Stimulated activated naive CD4-positive, alpha-beta T cell (primary cell): ENCODE measurements at places on chromosomes 2 and 18.
A peak's percentile ranks its signal among the peaks of the same experiment; 100 is the strongest.

DNA sequence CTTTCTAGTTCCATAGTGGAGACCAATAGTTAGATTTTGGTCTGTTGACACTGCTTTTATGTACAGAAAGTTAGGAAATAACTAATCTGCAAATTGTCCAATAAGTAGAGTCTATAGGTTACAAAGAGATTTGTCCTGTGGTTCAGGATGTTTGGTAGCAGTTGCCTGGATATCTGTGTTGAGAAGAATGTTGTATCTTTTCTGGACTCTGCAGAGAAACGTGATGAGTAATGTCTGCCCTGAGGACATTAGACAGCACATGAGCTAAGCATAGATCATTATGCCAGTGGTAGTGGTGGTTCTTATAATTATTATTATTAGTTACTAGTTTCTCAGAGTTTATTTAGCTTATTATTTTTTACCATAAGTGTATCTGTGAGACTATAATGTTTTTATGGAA is 65.8 kb downstream of the ANKRD62 start:
- DNase-seq: no peak

GRCh38 chr2:109500910-109501309 is 112.9 kb downstream of the SEPTIN10 start:
- DNase-seq: no peak

DNA sequence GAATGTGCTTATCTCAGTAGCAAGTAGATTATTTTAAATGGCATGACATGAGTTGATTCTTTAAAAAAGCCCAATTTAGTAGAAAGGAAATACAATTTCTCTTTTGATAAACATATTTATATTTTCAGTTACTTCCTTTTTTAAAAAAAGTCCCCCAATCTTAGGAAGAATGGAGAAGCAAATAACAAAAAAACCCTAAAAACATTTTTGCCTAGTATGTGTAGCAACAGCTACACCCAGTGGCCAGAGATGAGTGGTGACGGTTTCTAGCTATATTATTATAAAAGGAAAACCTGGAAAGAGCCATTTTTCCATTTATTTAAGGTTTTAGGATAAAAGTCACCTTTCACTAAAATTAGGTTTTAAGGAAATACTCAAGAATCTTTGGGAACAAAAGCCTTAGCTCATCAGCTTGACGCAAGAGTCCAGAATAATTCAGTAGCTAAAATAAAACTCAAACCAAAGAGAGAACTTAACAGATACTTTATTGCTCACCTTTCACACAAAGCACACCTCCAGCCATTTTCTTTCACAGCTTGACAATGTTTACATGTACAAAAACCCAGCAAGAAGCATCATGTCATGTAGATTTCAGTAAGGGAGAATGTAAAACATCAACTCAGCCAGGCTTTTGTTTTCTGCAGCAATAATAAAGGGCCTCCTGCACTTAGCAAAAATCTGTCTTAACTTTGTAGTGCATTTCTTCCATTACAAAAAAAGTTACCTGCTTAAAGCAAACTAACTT is 15.7 kb downstream of the FAM98A start:
- no peak for DNase-seq

GRCh38 chr18:22626771-22627170 is 209.1 kb upstream of the CTAGE1 start:
- DNase-seq: no peak

GRCh38 chr2:72676341-72677025 is 149.3 kb downstream of the EXOC6B start:
- no peak for DNase-seq

GRCh38 chr2:60482222-60482621 is 71.2 kb downstream of the BCL11A start:
- no peak for DNase-seq

DNA sequence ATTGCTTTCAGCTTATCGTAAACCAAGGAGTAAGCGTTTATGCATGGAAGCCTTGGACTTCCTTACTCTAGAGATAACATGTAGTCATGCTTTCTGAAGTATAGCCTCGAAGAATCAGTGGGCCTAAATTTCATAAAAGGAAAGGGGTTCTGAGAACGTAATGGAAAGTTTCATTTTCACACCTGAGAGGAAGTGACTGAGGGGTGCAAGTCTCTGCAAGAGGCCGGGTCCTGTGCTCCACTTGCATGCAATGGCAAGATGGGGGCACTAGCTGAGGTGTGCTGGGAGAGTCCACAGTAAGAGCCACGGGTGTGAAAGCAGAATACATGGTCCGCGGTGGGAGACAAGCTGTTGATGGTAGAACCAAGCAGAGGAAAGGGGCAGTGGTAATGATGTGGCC is 36.5 kb upstream of the C1D start:
- no peak for DNase-seq

- DNase-seq: no peak
Observed at GRCh38 chr2:26671691-26672090, 20.8 kb upstream of the KCNK3 start.

- DNase-seq: no peak
Observed at GRCh38 chr2:237763812-237764211, 34.8 kb upstream of the RBM44 start.

- DNase-seq: no peak
Observed at GRCh38 chr18:41391616-41392595, 563.1 kb upstream of the PIK3C3 start.

- DNase-seq: no peak
Observed at GRCh38 chr2:238257786-238258700, 18.2 kb upstream of the HES6 start.

GRCh38 chr18:23701017-23701416 is 11.8 kb downstream of the LAMA3 start:
- no peak for DNase-seq

- peak; percentile 57 for DNase-seq
Observed at GRCh38 chr2:11248-11941, 34.9 kb downstream of the FAM110C start.

GRCh38 chr18:57697426-57697825 is 75.8 kb upstream of the NARS1 start:
- no peak for DNase-seq

DNA sequence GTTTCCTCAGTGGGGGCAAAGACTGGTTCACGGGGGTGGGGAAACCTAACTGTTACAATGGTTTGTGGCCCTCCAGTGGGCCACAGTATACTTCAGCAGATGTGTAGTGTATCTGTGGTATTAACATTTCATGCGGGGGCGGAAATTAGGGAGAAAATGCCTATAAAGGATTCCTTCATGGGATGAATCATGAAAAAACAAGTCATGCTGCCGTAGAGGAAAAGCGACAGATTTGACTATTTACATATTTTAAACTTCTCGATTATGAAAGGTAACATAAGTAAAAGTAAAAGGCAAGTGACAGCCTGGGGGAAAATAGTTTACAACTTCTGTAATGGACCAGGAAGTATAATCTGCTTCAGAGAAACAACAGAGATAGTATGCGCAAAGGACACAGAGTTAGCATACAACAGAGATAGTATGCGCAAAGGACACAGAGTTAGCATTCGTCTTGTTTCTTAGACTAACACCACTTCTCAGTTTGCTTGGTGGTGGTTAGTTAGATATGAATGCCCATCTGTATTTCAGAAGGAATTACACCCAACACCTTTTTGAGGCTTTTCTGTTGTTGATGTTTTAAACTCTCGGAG is 41.1 kb downstream of the MRPS9 start:
- no peak for DNase-seq

- no peak for DNase-seq
Observed at GRCh38 chr2:240214790-240215675, 74.6 kb upstream of the OTOS start.

GRCh38 chr18:77403969-77404535 is 154.4 kb downstream of the GALR1 start:
- DNase-seq: no peak

- no peak for DNase-seq
Observed at GRCh38 chr2:175786471-175787124, 215.5 kb downstream of the LNPK start.

DNA sequence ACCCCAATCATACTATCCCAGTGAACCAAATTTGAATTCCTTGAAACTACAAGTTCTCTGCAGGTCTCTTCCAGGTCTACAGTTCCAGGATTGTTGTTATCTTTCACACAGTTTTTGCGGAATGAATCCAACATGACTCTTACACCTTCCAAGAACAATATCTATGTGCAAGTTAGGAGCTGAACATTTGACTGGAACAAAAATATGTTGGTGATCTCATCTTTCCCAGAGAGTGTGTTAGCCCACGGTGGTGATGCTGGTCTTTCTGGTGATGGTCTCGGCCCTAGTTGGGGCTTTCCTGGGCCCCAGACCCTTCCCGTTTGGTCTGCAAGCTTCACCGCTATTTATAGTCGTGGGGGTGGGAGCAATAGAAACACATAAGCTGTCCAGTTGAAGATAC is 173.7 kb downstream of the TPGS2 start:
- no peak for DNase-seq

GRCh38 chr2:8872821-8873432 is 35.5 kb upstream of the KIDINS220 start:
- DNase-seq: no peak

- DNase-seq: no peak
Observed at GRCh38 chr2:30487603-30488002, 40.6 kb downstream of the LCLAT1 start.

DNA sequence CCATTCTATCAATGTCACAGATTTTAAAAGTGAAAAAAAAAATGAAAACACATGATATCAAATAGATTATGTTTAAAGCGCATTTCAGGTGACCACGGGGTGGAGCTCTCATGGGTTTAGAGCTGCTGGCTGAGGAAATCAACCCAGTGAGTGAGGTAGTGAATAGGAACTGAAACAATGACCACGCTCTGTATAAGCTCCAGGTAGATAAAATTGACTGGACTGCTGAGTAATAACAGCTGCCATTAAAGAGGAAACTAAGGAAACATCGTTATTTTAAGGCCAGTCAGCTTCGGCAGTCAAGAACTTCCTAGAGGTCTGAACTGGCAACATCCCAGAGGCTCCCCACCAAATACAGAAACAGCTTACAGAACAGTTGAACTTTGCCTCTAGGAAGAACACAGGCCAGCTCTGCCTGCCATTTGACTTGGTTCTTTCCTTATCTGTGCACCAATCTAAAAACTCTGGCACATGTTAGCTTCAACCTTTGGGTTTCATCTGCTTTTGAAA is 185.9 kb downstream of the PDE1A start:
- DNase-seq: no peak

DNA sequence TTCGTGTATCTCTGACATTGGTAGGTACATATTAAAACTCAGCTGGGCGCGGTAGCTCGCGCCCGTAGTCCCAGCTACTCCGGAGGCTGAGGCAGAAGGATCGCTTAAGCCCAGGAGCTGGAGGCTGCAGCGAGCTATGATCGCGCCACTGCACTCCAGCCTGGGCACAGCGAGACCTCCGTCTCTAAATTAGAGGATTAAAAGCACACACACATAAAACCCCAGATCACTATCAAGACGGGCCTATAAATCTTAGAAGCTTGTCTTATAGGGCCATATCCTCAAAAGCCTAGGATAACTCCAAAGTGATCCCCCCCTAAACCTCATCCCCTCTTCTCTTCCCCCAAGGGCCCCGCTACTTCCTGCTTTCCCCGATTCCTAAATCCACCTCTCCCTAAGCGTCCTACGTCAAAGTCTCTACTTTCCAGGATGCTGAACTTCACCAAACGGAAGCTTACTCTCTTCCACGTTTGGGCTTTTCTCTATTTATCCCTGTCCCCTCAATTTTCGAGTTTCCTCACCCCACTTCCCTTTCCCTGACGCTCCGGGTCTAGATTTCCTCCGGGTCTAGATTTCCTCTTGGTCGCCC is 707 bp downstream of the KRCC1 start:
- DNase-seq: no peak

GRCh38 chr2:58137221-58137620 is 90.6 kb downstream of the VRK2 start:
- no peak for DNase-seq

DNA sequence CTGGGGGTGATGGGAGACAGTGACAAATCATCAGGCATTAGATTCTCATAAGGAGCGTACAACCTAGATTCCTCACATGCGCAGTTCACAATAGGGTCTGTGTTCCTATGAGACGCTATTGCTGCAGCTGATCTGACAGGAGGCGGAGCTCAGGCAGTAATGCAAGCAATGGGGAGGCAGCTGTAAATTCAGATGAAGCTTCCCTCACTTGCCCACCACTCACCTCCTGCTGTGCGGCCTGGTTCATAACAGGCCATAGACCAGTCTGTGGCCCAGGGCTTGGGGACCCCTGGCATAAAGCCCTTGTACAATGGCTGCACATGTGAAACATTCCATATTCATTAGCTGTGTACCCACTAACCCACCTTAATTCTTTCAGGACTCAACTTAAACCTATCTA is 18.0 kb downstream of the NMUR1 start:
- no peak for DNase-seq

DNA sequence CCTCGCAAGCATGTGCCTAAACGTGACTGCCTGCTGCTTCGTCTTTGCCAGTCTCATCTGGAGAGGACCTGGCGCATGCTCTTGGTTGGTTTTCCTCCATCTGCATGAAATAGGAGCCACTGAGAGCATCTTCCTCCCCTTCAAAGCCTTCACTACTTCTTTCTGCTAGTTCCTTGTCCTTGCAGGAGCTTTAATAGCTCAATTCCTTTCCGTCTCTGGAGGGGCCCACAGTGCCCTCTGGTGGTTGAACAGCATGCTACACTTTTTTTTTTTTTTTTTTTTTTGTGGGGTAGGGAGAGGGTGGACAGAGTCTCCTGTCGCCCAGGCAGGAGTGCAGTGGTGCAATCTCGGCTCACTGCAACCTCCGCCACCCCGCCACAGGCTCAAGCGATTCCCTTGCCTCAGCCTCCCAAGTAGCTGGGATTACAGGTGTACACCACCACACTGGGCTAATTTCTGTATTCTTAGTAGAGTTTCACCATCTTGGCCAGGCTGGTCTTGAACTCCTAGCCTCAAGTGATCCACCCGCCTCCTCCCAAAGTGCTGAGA is 59.6 kb downstream of the SP110 start:
- DNase-seq: peak; percentile 34

DNA sequence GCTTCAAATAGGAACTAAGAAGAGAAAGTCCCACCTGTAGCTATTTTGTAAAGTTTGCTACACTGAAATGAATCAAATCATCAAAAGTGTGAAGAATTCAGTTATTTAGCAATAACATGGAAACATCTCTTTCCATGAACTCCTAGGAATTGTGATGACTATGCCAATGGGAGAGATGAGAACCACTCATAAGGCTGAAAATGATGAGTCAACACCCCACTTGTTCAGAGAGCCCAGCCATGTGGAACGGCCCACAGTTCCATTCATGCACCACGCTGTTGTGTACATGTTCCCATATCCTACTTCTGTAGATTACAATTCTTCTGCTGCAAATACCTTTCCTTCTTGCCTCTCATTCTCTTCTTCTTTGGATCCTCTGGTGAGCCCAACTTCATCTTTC is 645.5 kb upstream of the ID2 start:
- DNase-seq: no peak

- no peak for DNase-seq
Observed at GRCh38 chr2:221671515-221671914, 99.4 kb upstream of the EPHA4 start.

GRCh38 chr2:73976803-73977202 is 7.9 kb upstream of the TET3 start:
- DNase-seq: no peak

DNA sequence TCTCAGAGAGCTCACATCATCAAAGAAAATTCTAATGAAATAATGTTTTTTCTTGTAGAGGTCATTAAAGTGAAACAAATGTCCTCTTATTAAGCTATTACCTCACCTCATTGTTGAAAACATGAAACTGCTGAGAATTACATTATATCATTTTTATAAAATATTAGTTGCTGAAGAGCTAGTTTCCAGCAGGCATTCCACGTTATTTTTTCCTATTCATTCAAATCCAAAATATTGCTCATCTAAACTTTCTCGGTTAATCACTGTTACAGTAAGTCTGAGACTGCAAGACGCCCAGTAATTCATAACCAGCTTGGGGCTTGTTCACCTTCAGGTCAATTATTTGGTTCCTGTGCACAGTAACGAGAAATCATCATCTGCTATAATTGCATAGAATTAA is 138.5 kb upstream of the RASGRP3 start:
- no peak for DNase-seq
